ENCODE measurements at places on chromosomes 3 and 15.

DNA sequence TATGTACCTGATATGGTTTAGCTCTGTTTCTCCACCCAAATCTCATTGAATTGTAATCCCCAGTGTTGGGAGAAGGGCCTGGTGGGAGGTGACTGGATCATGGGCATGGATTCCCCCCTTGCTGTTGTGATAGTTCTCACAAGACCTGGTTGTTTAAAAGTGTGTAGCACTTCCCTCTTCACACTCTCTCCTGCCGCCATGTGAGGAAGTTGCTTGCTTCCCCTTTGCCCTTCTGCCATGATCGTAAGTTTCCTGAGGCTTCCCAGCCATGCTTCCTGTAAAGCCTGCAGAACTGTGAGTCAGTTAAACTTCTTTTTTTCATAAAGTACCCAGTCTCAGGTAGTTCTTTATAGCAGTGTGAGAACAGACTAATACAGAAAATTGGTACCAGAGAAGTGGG is 93.1 kb downstream of the C3orf70 start:
- no peak for DNase-seq

- DNase-seq = no peak
Measured at GRCh38 chr3:190017521-190018288, 103.0 kb downstream of the P3H2 start.

GRCh38 chr3:58021962-58022361 is 13.7 kb downstream of the FLNB start:
- no peak for DNase-seq

DNA sequence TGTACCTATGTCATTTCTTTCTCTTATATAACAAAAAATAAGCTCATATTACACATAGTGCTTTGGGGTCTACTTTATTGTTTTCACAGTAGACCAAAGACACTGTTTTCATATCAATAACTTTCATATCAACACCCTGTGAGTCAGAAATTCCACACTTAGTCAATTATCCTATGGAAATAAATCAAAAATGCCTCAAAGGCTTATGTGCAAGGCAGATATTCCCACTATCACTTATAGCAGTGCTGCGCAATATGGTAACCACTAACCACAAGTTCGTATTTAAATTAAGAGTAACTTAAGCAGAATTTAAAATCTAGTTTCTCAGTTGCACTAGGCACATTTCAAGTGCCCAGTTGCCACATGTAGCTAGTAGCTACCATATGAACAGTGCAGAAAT is 15.9 kb downstream of the SCG3 start:
- no peak for DNase-seq

DNA sequence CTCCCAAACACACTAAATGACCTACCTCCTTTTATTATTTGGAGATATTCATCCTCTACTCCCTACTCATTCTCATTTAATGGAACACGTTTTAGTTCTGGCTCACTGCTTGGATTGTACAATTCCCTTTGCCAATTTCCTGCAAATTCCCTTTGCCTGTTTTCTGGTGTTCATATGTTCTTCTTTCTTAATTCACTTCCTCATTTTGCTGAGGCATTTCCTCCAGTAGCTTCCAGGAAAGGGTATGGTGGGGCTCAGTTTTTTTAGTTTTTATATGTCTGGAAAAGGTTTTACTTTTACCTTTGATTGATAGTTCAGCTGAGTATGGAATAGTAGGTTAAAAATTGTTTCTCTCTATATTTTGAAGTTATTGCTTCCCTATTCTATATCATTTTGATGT is 143.6 kb upstream of the GOLIM4 start:
- DNase-seq = no peak

GRCh38 chr15:45274636-45275380 is 22.8 kb downstream of the SLC28A2 start:
- DNase-seq = no peak

DNA sequence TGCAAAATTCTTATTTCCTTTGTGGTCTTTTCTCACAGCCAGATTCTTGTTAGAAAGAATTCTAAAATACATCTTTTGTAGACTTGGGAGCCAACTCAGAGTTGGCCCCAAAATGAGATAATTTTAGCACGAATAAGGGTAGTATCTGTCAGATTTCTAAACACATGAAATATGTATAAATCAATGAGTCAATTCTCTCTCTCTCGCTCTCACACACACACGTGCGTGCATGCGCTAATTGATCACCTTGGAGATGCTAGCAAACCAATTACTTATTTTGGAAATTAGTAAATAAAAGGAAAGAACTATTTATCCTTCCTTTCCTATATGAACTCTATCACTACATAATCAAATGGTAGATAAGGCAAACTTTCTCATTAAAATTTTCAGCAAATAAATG is 32.9 kb upstream of the PIK3R4 start:
- DNase-seq = no peak

DNA sequence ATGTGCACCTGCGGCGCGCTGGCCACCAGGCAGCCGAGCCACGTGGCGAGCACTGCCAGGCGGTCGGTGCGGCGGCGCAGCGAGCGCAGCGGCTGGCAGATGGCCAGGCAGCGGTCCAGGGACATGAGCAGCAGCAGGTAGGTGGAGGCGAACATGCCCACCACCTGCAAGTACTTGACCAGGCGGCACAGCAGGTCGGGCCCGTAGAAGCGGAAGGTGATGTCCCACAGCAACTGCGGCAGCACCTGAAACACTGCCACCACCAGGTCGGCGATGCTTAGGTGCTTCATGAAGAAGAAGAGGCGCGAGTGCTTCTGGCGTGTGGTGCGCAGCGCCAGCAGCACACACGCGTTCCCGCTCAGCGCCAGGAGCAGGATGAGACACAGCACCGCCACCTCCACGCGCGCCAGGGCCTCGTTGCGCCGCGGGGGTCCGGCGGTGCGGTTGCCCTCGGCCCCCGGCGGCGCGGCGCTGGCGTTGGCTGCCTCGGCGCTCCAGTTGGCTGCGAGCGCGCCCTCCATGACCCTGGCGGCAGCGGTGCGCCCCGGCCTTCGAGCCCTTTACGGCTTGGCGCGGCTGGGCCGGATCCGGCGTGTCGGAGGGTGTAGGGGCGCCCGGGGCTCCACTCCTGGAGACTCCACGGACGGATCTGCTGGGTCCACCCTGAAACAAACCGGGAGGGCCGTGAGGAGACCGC is 1.6 kb downstream of the OXTR start:
- no peak for DNase-seq

GRCh38 chr3:161420746-161421145 is 49.4 kb upstream of the SPTSSB start:
- DNase-seq = no peak

GRCh38 chr3:39088889-39089288 is 18.5 kb downstream of the GORASP1 start:
- DNase-seq = no peak

DNA sequence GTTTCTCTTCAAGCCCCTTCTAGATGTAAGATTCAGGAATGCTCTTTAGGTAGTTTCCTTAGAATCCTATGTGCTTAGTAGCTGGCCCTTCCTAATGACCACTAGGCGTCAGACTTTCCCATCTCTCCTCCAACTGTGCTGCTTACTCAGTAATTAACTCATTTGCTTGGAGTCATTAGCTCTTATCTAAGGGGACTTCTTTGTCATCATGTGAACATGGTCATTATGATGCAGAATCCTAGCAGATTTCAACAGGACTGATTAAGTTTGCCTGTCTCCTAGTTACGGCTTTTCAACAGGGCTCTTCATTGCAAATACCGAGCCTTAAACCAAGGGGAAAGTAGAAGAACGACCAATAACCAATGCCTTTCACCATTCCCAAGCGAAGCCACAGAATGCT is 46.4 kb downstream of the GJD2 start:
- DNase-seq = no peak

DNA sequence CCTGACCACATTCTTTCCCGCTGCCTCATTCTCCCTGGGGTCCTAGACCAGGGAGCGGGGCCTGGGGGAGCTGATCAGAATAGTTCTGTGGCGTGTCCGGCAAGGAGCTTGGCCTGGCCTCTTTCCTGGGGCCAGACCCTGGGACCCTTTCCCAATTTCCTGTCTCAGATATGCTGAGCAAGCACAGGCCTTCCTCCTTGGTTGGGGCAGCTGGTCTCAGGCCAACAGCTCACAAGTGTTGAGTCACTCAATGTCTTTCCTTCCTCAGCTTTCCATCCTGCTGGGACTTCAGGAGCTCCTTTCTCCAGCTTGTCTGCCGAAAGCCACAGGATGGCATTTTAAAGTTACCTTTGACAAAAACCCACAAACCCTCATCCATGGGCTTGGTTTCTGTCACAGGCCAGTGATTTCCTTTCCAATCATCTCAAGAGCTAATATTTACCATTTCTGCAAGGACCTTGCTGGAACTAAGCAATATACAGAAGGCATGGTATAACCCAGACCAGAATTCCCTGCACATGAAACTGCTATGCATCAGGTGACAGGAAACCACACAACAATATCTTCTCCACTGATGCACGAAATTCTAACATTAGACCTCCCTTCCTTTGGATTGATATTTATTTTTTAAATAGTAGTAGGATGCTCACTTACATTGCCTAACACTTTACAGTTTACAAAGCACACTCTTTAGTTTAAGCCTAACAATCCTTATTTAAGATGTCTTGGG is 19.5 kb upstream of the TIMP4 start:
- no peak for DNase-seq

- no peak for DNase-seq
Measured at GRCh38 chr3:109888026-109888425, 550.7 kb upstream of the DPPA4 start.

DNA sequence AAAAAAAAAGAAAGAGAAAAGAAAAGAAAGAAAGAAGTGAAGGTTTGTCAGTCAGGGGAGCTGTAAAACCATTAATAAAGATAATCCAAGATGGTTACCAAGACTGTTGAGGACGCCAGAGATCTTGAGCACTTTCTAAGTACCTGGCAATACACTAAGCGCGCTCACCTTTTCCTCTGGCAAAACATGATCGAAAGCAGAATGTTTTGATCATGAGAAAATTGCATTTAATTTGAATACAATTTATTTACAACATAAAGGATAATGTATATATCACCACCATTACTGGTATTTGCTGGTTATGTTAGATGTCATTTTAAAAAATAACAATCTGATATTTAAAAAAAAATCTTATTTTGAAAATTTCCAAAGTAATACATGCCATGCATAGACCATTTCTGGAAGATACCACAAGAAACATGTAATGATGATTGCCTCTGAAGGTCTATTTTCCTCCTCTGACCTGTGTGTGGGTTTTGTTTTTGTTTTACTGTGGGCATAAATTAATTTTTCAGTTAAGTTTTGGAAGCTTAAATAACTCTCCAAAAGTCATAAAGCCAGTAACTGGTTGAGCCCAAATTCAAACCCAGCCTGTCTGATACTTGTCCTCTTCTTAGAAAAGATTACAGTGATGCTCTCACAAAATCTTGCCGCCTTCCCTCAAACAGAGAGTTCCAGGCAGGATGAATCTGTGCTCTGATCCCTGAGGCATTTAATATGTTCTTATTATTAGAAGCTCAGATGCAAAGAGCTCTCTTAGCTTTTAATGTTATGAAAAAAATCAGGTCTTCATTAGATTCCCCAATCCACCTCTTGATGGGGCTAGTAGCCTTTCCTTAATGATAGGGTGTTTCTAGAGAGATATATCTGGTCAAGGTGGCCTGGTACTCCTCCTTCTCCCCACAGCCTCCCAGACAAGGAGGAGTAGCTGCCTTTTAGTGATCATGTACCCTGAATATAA is 2.0 kb downstream of the B2M start:
- DNase-seq = no peak

GRCh38 chr3:71194785-71195184 is 388.7 kb downstream of the FOXP1 start:
- DNase-seq = no peak

- DNase-seq = peak; percentile 2
Measured at GRCh38 chr3:8443829-8444791, 57.5 kb upstream of the LMCD1 start.

DNA sequence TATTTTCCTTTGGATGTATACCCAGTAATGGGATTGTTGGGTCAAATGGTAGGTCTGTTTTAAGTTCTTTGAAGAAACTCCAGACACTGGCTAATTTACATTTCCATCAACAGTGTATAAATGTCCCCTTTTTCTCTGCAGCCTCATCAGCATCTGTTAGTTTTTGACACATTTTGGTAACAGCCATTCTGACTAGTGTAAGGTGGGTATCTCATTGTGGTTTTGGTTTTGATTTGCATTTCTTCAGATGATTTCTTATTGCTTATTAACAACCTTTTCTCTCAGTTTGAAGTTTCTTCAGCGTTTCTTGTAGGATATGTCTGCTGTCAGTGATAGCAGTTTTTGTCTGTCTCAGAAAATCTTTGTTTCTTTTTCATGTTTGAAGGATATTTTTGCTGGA is 15.4 kb downstream of the GALK2 start:
- DNase-seq = no peak

- DNase-seq = no peak
Measured at GRCh38 chr3:97340940-97341339, 423.6 kb upstream of the ARL6 start.

DNA sequence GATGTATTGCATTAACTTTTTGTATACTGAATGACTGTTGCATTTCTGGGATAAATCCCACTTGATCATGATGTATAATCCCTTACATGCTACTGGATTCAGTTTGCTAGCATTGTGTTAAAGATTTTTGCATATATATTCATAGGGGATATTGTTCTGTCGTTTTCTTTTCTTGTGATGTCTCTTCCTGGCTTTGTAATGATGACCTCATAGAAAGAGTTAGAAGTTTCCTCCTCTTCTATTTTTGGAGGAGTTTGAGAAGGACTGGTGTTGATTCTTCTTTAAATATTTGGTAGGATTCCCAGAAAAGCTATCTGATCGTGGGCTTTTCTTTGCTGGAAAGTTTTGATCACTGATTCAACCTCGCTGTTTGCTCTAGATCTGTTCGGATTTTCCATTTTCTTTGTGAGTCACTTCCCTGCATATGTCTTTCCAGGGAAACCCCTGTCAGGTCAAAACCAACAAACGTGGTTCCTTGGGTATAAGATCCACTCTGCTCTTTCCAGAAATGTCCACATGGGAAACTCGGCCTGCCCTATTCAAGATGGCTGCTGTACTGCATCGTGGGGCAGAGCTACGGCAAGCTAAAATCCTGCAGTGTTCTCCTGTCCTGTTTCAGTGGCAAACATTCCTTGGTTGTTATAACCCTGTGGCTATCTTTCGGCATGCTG is 120.4 kb downstream of the GABRG3 start:
- no peak for DNase-seq

DNA sequence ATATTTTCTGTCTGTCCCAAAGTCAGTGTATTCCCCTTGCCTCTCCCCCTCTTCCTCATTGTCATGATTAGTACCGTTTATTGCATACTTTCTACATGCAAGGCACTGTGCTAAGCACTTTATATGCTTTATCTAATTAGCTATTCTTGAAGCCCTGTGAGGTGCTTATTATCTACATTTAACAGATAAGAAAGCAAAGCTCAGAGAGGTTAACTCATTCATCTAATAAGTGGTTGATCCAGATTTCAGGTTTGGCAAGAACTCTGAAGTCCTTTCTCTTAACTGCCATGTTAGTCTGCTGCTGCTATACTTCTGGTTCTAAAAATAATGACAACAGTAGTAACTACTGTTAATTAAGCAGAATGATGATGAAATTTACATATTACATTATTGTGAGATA is 13.5 kb downstream of the IQGAP1 start:
- no peak for DNase-seq

GRCh38 chr15:60421544-60421943 is 23.8 kb upstream of the ANXA2 start:
- DNase-seq = no peak

GRCh38 chr3:110390372-110390771 is 681.2 kb upstream of the NECTIN3 start:
- DNase-seq = no peak

Measured in CD8-positive, alpha-beta T cell (primary cell).